Activated CD8-positive, alpha-beta memory T cell treated with anti-CD3 and anti-CD28 coated beads for 1 hour (primary cell): ENCODE measurements at places on chromosomes 11 and 22.

GRCh38 chr22:36329254-36330078, 58.3 kb downstream of the MYH9 start:
- DNase-seq, result peak; percentile 87

DNA sequence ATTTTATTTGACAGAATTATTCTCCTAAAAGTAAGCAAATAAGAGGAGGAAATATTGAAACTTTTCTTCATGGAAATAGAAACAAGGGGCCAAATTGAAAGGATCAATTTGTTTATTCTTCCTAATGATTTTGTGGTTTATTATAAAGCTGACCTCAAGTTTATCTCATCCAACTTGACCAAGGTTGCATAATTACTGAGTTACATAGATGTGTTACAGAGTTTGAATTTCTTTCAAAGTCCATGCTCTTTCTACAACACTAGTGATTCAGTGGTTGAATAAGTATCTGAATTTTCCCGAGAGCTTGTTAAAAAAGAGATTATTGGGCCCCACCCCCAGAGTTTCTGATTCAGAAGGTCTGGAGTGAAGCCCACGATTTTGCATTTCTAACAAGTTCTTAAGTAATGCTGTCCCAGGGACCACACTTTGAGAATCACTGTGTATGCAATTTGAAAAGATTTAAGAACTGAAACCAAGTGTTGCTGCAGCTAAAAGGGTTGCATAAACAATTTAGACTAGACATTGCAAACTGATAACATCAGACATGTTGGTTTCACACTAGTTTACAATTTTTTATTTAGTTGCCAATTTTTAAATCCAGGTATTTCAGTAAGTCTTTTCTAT, 485.7 kb upstream of the ANO5 start:
- no peak for DNase-seq

GRCh38 chr11:134466610-134467567, 54.8 kb upstream of the B3GAT1 start:
- no peak for DNase-seq

- DNase-seq, result no peak
Measured at GRCh38 chr11:121755191-121755590, 302.4 kb upstream of the SORL1-AS1 start.

DNA sequence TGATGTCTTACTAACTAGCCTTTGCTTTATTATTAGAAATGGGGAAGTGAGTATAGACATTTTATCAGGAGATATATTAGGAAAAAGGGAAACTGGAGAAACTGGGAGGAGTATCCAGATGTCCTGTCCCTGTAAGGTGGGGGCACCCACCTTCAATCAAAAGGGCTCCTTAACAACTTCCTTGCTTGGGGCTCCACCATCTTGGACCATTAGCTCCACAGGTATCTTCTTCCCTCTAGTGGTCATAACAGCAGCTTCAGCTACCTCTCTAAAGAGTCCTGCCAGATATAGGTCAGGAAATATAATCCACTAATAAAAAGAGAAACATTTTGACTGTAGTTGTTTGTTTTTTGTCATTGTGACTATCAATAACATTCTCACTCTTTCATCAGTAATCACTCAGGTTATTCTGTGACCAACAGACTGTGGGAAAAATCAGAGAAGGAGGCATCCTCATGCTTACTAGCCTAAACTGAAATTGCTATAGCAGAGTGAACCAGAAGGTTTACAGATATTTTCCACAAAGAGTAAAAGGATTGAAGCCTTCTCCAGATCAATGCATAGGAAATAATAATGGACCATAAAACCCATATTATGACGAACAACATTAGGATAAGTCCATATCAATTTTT, 10.4 kb downstream of the OR51B4 start:
- DNase-seq, result no peak

- no peak for DNase-seq
Measured at GRCh38 chr11:65090628-65091027, 5.4 kb upstream of the VPS51 start.

- no peak for DNase-seq
Measured at GRCh38 chr22:48137640-48138039, 1375.2 kb downstream of the TBC1D22A start.

DNA sequence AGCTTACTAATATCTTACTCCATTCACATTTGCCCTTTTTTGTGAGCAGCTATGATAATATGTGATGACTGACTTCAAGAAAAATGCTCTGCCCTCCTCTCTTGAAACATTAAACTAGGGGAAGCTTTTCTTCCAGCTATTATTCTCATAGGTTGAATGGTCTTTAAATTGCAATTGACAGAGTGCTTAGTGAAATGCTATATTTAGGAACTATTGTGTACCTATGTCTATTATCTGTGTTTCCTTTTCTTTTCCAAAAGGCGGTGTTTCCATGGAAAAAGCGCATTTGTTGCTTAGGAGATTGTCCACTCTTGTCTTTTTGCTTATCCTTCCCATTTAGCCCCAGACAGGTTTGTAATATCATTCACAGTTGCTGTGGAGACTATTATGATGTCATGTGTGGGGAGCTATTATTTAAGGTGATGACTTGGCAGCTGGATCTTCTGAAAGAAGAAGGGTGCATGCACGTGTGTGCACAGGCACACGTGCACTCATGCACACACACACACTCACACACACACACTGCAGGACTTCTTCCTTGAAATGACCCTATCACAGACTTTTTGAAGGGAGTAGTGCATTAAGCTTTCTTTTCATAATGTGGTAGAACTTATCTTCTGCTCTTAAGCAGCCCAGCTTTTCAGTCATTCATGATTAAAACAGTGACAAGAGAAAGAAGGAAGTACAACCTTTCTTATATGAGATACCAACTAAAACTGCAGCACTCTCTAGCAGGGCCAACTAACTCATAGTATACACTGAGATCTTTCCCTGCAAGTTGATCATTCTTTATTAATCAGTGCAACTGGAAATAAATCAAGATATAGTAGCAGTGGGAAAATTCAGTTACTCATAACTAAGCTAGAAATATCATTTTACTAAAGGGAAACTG, 340.8 kb upstream of the MTNR1B start:
- DNase-seq, result no peak

DNA sequence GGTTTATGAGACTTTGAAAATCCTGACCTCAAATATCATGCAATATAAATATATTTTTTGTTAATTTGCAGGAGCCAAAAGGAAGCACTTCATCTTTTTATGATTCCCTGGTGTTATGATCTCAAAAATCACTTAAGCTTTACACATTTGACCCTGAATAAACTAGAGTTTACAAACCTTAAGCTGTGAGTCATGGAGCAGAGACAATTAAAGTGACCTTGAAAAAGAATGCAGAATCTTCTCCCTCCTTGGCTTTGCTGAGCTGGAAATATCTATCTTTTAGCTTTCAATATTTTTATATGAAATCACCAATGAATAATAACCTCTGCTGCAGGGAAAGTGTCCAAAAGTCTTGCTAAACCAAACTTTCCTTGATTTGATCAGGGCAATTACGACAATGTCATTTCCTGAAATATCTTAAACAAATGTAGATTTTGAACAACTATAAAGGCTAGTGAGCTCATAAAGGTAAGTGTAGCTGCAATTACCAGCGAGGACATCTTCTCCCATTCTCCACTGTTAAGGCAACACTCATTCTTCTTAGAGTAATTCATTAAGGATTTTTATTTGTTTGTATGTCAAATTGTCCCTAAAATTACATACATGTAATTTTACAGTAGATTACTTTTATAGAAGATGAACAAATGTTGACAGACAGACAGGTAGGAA, 747.0 kb upstream of the LUZP2 start:
- DNase-seq, result no peak

DNA sequence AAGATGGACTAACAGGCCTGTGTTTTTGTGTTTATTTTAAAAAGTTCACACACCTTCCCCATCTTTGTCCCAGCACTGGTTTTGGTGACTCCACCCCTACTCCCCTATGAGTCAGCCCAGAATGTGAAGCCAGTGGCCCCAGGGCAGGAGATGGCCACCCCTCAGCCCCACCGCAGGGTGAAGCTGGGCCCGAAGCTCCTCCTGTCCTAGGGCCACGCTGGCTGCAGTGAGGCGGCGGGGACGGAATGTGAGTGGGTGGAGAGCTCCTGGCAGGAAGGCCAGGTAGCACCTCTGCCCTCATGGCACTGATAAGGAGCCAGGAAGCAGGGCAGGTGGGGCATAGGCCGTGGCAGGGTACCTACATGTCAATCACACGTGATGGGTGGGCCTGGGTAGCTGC, 39.9 kb downstream of the SGSM3 start:
- DNase-seq, result no peak

- no peak for DNase-seq
Measured at GRCh38 chr11:9138133-9138453, 46.7 kb upstream of the SCUBE2 start.

GRCh38 chr22:25745341-25746011, 3.5 kb downstream of the MYO18B start:
- no peak for DNase-seq

GRCh38 chr22:48782811-48783511, 1044.7 kb downstream of the BRD1 start:
- DNase-seq, result no peak
